Activated CD4-positive, alpha-beta T cell treated with anti-CD3 and anti-CD28 coated beads, Interleukin-10, Interleukin-2, amounts not matched to agents 100 ng/mL and 50 ng/mL, durations not matched to agents 16 hours and 8 hours (primary cell): ENCODE measurements at places on chromosomes 11 and 22.

GRCh38 chr11:83569134-83569805, 283.1 kb upstream of the CCDC90B start:
- DNase-seq, result no peak

GRCh38 chr22:27212617-27213177, 555.3 kb downstream of the MIAT start:
- no peak for DNase-seq

- no peak for DNase-seq
Measured at GRCh38 chr11:119701591-119702549, 27.1 kb downstream of the NECTIN1 start.

GRCh38 chr22:23503142-23503541, 76.9 kb downstream of the IGLL1 start:
- DNase-seq, result no peak

DNA sequence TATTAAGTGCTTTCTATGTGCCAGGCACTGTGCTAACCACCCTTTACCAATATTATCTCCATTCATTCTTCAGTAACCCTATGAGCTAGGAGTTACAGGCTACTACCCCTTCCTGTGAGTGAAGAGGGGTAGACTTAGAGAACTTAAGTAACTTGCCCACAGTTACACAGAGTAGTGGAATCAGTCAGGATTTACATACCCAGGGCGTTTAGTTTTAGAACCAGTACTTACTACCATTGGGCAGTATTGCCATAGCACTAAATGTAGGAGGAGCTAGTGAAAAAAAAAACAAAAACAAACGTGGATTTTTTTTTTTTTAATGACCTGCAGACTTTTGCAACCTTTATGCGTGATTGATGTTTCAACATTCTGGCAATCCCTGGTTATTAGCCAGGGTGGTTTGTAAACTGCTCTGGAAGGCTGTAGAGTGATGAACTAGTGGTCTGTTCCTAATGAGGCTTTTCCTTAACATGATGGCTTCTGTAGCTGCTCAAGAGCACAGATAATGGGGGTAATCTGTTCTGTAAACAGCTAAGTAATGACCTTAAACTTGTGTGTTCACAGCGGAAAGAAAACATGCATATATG, 11.4 kb downstream of the TBCEL start:
- DNase-seq, result no peak

GRCh38 chr11:103863497-103863896, 172.9 kb upstream of the DDI1 start:
- no peak for DNase-seq

DNA sequence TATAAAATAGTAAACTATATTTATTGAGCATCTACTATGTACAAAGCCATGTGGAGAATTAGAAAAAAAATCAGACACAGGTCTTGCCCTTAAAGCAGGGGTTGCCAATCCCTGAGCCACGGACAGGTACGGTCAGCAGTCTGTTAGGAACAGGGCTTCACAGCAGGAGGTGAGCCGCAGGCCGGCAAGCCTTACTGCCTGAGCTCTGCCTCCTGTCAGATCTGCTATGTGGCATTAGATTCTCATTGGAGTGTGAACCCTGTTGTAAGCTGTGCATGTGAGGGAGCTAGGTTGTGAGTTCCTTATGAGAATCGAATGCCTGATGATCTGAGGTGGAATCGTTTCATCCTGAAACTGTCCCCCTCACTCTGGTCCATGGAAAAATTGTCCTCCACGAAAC, 2.1 kb upstream of the RAG2 start:
- no peak for DNase-seq

- DNase-seq, result peak; percentile 30
Measured at GRCh38 chr11:120564573-120565311, 53.2 kb downstream of the GRIK4 start.

GRCh38 chr11:45173064-45173463, 26.6 kb downstream of the PRDM11 start:
- DNase-seq, result no peak

GRCh38 chr11:20388096-20389055, 860 bp downstream of the PRMT3 start:
- peak; percentile 11 for DNase-seq

DNA sequence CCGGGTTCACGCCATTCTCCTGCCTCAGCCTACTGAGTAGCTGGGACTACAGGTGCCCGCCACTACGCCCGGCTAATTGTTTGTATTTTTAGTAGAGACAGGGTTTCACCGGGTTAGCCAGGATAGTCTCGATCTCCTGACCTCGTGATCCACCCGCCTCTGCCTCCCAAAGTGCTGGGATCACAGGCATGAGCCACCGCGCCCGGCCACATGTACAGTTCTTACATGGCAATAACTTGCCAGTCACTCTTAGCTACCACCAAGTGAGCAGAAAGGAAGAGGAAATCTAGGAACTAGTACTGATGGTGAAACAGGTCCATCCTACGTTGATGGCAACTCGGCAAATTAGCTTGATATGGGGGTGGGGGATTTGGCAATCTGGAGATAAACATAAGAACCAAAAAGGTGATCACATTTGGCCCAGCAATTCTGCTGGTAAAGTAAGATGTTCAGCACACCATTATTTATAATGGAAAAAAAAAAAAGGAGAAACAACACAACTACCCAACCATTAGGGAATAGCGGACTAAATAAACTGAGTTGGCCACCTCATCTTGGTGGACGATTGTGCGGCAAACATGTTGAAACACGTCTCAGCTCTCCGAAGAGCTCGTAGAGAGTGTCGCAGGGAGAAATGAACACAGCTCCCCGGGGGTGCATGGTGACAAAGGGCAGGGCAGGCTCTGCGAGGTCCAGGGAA, 5.3 kb downstream of the NLRP6 start:
- no peak for DNase-seq
